Endothelial cell of umbilical vein (primary cell): ENCODE measurements at places on chromosomes 11 and 22. TPM values are rescaled to one million over a fixed set of nuclear protein-coding genes. Genes with fewer than 3 reads are reported as not detected.

DNA sequence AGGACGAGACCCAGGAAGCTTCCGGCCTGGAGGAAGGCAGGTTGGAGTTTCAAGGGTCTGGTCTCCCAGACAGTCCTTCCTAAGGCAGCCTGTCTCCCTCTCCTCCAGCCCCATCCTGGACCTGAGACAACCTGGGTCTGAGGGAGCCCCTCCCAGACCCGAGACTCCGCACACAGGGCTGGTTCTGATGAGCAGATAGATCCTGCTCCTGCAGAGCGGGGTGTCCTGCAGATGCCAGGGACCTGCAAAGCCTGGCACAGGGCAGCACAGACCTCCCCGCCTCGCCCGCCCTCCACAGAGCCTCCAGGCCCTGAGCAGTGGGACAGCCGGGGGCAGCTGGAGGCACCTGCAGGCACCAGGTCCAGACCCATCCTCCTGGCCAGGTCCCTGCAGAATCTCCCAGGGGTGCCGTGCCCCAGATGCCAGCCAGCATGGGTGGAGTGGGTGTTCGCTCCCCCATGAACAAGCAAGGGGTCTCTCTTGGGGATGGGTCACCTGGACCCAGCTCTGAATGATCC lies 7.8 kb downstream of the PIM3 start:
- H3K27ac ChIP-seq, result no peak overlapping the region
- no peak overlapping the region for H3K4me3 ChIP-seq
- no peaks in the 10 kb centered on the region for H3K27me3 ChIP-seq
- H3K4me1 ChIP-seq, result peaks cover 19% of the 10 kb centered on the region
- DNase-seq, result no peak

DNA sequence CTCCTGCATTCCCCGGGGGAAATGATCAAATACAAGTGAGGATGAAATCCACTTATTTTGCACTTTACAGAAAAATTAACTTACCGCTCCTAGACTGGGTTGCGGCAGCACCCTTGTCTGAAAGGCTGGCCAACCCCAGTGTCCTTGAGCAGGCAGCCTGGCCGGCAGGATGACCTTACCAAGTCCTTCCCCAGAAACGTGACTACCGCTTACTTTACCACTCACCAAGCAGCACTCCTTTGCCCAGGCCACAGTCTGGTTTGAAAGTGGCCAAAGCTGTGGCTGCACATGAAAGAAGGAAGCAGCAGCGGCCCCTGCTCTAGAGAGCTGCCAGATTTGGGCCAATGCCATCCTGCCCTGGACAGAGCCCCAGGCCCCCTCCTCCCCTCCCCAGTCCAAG lies 20.3 kb downstream of the MYH9 start:
- no peaks in the 10 kb centered on the region for H3K27me3 ChIP-seq
- no peak for DNase-seq
- H3K27ac ChIP-seq, result peak overlapping the region; percentile 86
- H3K4me3 ChIP-seq, result no peak overlapping the region

DNA sequence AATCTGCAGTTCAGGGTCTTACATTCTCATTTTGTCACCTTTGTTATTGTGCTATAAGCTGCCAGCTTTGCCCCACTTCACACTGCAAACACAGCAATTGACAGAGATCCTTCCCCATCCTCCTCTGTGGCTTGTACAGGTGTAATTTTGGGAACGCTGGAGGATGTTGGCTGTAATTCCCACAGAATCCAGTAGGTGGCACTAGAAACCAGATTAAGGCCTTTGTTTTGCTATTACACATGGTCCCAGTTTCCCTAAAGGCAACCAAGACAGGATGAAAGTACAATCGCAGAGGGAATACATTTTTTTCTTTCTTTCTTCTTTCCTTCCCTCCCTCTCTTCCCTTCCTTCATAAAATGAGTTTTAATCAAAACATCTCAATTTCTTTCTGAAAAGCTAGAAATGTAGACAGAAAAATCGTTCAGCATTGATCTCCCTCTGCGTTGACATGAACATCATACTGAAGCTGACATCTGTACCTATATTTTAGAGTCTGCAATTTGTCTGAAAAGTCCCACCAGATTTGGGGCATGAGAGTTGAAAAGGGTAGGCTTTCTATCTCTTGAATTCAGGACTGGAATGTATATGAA lies 21.3 kb upstream of the NELL1 start:
- peak; percentile 55 for DNase-seq
- no peak overlapping the region for H3K27ac ChIP-seq
- H3K27me3 ChIP-seq, result no peaks in the 10 kb centered on the region
- no peak overlapping the region for H3K4me3 ChIP-seq

KCNK7 gene
- 0.17 and 0.19 TPM in 2 replicates for polyA plus RNA-seq
